Astrocyte (in vitro differentiated cells and primary cell): ENCODE measurements at places on chromosomes 2 and 18. TPM values are rescaled to one million over a fixed set of nuclear protein-coding genes. Genes with fewer than 3 reads are reported as not detected.
A peak's percentile ranks its signal among the peaks of the same experiment; 100 is the strongest.

DNA sequence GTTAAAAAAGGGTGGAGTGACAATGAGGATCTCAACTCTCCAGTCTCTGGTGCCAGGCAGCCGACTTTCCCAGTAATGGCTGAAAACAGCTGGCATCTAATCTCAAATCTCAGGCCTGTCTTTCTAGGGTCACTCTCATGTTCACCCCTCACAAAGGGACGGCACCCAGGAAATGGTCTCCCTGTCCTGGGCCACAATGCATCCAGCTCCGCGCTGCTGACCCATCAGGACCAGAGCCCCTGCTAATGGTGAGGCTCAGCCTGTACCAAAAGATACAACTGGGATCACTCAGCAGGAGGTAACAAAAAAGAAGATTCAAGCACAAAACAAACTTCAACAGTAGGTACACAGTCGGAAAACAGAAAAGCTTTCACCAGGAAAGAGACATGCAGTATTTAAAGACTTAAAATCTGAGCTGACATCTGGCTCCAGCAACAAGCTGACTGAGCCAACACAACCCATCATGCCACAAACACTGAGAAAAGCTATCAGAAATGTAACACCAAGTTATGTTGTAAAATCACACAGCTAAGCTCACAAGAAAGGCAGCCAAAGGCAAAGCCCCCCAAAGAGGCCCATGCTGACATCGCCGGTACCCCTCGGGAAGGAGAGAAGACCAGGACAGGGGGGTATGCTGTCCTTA lies 13.6 kb upstream of the KIDINS220 start:
- DNase-seq = no peak

- no peak for DNase-seq
Observed at GRCh38 chr2:169185711-169186110, 116.3 kb downstream of the DHRS9 start.

The CAPG gene
- total RNA-seq = 59.3 and 68.2 TPM in 2 replicates

The TUBB8B gene
- not detected in 2 replicates for total RNA-seq

The CXCR1 gene
- not detected in 2 replicates for total RNA-seq

- DNase-seq = no peak
Observed at GRCh38 chr2:160816916-160817499, 323.4 kb upstream of the RBMS1 start.

The WDR43 gene
- total RNA-seq = 71.9 and 83.9 TPM in 2 replicates

DNA sequence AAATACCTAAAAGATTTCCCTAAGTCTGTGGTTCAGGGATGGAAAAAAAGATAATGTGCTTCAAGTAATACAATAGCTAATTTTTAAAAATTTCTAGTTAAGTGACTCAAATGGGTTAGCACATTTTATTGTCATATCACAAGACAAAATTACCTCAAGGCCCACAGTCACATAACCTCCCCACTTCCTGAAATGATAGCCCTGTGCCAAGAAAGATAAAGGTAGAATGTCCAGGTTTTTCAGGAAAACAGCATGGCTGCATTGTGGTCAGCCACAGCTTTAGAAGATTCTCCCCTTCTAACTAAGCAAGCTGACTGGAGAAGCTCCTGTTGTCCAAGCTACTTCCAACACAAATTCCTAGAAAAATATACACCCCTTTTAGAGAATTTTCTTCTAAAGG lies 127.1 kb upstream of the SLC35G4 start:
- peak; percentile 55 for DNase-seq

GRCh38 chr2:1546023-1546591 lies 132.8 kb downstream of the TPO start:
- peak; percentile 34 for DNase-seq

DNA sequence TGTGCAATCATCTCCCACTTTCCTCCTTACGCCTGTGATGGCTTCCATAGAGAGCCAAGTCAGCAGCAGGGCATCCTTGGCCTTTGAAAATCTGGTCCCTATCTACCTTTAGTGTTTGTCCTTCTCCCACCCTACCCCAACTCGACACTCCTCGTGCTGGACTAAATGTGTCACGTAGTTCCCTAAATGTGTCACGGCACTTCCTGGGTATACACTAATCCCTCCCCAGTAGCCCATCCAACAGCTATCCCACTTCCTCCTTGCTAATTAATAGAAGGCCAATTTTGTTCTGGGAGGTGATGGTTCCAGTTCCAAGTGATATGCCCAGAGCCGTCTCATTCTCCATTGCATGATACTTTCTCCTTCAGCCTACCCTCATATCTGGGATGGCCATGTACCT lies 36.5 kb upstream of the ZFP36L2 start:
- no peak for DNase-seq

- peak; percentile 97 for DNase-seq
Observed at GRCh38 chr2:46814160-46814961, 101.2 kb downstream of the MCFD2 start.

DNA sequence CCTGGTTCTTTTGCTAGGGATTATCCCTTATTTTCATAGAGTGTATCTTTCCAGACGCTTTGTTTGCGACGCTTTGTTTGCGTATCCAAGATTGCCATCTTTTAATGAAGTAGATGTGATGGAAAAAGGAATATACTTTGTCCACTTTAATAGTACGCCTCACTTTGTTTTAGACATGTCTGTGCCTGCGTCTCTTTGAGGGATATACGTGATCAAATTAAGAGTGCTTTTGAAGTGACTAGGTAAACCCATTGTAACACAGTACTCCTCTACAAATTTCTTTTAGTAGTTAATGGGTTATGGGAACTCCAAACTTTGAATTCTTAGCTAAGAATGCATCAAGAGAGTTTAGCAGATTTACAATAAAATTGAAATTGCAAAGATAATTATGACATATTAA lies 27.9 kb downstream of the ACSL3 start:
- DNase-seq = no peak

- no peak for DNase-seq
Observed at GRCh38 chr2:86309966-86310365, 27.5 kb downstream of the REEP1 start.

GRCh38 chr18:60684843-60685513 lies 312.4 kb upstream of the MC4R start:
- peak; percentile 18 for DNase-seq

- peak; percentile 34 for DNase-seq
Observed at GRCh38 chr2:7210712-7211111, 293.5 kb downstream of the RNF144A start.

The FAM237A gene
- total RNA-seq = not detected in 2 replicates
